ENCODE measurements at places on chromosomes 16 and 17.

DNA sequence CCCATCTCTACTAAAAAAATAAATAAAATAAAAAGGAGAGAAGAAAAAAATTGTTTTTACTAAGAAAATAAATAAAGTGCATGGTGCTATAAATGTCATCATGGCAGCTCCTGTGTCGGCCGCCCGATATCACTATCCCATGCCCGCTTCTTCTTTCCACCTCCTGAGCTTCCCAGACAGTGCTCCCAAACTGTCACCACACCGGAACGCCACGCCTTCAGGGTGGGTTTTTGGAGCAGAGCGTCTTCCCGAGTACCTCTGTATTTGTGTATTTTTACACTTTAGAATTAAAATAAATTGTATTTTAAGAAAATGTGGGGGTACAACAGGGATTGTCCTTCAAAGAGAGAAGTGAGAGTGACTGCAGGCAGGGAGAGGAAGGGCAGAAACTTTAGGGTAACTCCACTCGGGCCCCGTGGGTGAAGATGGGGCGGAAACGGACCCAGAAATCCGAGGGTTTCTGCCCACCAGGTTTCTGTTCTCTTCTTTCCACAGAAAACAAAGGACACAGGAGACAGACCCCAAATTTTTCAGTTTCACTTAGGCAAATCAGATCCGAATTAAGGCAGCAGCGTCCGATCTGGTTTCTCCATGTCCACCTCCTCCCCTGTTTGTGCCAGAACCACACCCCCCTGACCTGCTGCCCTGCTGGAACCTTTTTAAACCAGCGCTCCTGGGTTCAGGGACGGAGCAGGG is 3.6 kb upstream of the ITGAX start:
- no peak for DNase-seq

GRCh38 chr17:15321556-15322251 is 19.7 kb downstream of the TEKT3 start:
- peak; percentile 64 for DNase-seq

- DNase-seq, result peak; percentile 35
Observed at GRCh38 chr17:5122586-5123342, 6.9 kb downstream of the USP6 start.

DNA sequence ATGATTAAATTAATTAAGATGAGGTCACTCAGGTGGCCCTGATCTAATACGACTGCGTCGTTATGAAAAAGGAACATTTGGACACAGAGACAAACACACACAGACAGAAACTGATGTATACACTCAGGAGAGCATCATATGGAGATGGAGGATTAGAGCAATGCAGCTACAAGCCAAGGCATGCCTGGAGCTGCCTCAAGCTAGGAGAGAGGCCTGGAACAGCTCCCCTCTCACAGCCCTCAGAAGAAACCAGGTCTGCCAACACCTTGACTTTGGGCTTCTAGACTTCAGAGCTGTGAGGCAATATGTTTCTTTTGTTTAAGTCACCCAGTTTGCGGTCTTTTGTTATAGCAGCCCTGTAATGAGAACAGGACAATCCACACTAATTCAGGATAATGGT is 318.9 kb downstream of the HS3ST3B1 start:
- DNase-seq, result no peak

GRCh38 chr16:15950161-15950854 is 892 bp downstream of the ABCC1 start:
- peak; percentile 63 for DNase-seq

DNA sequence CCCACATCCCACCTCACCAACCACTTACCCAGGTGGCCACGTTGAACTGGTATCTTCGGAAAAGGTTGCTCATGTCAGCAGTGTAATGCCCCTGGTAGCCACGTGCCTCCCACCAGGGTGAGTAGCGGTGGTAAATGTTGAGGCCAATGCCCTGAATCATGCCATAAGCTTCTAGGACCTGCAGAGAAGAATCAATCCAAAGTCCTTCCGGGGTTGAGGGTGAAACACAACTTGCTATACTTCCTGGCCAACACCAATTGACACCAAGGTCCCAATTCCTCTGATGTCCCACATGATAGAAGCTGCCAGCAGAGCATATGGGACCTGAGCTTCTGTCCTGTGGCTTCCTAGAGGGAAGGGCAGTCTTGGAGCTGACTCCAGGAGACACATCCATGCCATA is 11.3 kb upstream of the CNOT1 start:
- DNase-seq, result no peak

DNA sequence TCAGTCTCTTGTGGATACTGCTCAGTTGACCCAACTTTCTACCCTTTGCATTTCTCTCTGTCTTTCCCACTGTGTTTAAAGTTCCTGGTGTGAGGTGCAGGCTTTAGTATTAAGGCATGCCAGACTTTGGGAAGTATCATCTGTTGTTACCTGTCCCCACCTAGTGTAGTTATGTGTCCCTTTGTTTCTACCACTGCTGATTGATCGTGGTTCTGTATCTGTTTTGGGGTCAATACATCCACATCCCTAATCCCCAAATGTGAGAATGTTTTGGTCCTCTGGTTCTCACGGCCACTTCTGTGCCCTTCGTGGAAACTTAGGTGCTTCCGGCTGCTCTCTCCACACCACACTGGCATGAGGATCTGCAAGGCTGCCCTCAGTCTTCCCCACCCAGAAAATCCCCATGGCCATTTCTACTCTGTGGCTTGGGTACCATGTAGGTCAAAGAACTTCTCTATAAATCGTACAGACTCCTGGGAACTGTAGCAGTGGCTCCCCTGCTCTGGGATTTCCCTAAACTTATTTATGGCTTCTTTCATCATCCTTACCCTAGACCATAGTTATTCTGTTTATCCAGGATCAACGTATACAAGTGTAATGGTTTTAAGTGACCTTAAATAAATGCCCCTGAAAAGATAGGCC is 443.2 kb downstream of the XYLT1 start:
- DNase-seq, result no peak

GRCh38 chr17:44416558-44417289 is 27.3 kb upstream of the ITGA2B start:
- no peak for DNase-seq

DNA sequence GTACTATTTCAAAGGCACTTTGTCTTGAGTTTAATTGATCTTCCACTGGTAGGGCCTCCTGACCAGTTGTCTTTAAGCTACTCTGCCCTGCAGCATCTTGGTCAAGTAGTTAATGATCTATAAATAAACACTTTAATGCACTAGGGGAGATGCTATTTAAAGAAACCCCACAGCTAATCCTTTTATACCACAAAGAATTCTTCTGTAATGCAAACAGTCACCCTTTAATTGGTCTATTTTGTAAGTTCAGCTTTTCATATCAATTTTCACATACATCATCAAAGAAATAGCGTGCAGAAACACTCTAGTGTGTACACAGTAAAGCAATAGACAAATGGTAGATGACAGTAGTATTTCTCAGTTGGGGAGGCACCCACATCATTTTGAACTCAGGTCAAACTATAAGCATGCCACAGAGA is 70.3 kb downstream of the PMP22 start:
- DNase-seq, result peak; percentile 74

DNA sequence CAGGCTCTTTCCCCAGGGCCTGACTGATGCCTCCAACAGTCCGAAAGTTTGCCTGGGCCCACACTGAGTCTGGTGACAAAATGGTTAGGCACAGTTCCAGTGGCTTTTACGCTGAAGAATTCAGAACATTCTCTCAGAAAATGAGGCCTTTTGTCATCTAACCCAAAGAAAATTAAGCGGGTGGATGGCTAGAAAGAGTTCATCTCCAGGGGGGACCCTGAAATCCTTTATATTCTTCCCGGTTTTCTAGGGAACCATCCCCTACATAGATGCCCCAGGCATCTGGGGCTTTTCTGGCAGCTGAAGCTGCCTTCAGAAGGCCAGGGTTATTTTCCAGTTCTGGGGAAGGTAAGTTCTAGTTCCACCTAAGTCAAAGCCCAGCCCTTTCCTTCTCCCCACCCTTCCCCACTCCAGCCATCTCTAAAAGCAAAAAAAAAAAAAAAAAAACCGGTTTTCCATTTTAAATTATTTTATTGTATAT is 2.2 kb downstream of the RASD1 start:
- no peak for DNase-seq

DNA sequence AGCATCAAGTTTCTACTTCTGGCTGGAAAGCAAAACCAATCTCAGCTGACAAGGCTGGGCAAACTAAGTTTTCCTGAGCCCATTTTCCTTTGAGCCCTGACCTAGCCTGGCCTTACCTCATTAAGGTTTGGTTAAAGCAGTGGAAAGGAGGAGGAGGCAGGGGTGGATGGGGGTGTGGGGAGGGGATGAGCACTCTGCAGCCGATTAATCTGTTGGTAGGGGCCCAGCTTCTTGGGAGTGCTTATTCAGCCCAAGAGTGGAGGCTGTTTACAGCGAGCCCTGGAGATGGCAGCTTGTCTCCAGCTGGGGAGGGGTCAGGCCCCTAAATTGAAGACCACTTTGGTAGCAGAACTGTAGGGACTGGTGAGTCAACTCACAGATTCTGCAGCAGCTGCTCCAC is 12.0 kb downstream of the SMCR8 start:
- DNase-seq, result no peak

GRCh38 chr16:9946022-9946720 is 236.1 kb downstream of the GRIN2A start:
- no peak for DNase-seq

- no peak for DNase-seq
Observed at GRCh38 chr16:23374721-23375510, 72.8 kb downstream of the SCNN1B start.

GRCh38 chr17:65527381-65527780 is 34.1 kb downstream of the AXIN2 start:
- no peak for DNase-seq

DNA sequence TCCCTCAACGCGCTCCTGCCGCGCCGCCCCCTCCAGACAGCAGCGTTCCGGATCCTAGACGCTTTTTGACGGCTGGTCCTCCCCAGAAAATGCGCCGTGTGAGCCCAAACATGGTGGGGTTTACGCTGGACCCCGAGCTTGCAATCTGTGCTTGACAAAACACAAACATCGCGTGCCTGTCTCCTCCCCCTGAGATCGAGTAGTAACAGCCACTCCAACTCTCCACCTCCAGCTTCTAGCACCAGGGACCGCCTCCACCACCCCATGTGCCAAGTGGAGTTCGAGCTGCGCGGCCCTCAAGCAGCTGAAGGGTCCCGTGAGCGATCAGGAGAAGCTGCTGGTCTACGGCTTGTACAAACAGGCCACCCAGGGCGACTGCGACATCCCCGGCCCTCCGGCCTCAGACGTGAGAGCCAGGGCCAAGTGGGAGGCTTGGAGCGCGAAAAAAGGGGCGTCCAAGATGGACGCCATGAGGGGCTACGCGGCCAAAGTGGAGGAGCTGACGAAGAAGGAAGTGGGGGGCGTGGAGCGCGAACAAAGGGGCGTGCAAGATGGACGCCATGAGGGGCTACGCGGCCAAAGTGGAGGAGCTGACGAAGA is 656 bp upstream of the GEMIN4 start:
- DNase-seq, result peak; percentile 46

- DNase-seq, result no peak
Observed at GRCh38 chr16:81705261-81705660, 73.8 kb upstream of the PLCG2 start.

GRCh38 chr17:4527566-4528125 is 27.5 kb downstream of the MYBBP1A start:
- DNase-seq, result no peak

GRCh38 chr17:67441052-67441895 is 64.2 kb downstream of the PITPNC1 start:
- peak; percentile 74 for DNase-seq

DNA sequence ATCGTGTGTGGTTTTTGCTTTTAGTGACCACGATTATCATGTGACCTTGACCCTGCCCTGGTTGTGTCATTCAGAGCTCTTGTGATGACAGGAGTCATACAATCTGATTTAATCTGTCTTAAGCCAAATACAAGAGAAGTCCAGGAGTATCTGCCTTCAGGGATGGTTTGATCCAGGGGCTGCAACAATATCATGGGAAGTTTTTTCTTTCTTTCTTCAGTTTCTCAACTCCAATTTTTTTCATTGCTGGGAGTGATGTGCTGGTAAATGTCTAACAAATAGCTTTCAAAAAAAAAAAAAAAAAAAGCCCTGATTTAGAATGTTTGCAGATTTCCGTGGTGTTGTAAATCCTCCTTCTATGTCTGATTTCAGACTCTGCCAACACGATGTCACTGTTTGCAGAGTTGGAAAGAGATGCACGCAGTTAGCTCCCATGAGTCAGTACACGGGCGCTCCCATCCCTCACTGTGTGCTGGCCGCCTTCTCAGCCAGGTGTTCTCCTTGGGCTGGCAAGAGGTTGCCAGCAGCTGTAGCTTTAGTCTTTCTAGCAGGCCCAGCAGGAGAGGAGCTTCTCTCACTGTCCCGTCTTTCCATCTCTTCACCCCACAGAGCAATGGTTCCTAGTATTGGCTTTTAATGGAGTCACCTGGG is 229.7 kb downstream of the SNX29 start:
- DNase-seq, result no peak

Measured in EH (cell line).